ENCODE measurements at places on chromosomes 12 and 14. TPM values are rescaled to one million over a fixed set of nuclear protein-coding genes. Genes with fewer than 3 reads are reported as not detected.

CIROP gene
- 0.07 TPM for polyA plus RNA-seq

LRCOL1 gene
- polyA plus RNA-seq = 0.11 TPM

KRT83 gene
- 0.07 TPM for polyA plus RNA-seq

FAM186B gene
- 0.12 TPM for polyA plus RNA-seq

RNF212B gene
- polyA plus RNA-seq = not detected

SLC11A2 gene
- 55.4 TPM for polyA plus RNA-seq

AQP2 gene
- not detected for polyA plus RNA-seq

TMEM233 gene
- not detected for polyA plus RNA-seq

ZNF385A gene
- polyA plus RNA-seq = 0.96 TPM

GLIPR1L2 gene
- polyA plus RNA-seq = 0.21 TPM

LAG3 gene
- 0.28 TPM for polyA plus RNA-seq

PLEKHD1 gene
- 0.01 TPM for polyA plus RNA-seq

OR10G3 gene
- not detected for polyA plus RNA-seq

RNU4-1 gene
- not detected for polyA plus RNA-seq

CEBPE gene
- polyA plus RNA-seq = not detected

RPGRIP1 gene
- polyA plus RNA-seq = not detected

KRT6A gene
- polyA plus RNA-seq = not detected

ENDOU gene
- polyA plus RNA-seq = 0.06 TPM

ERBB3 gene
- polyA plus RNA-seq = 4.7 TPM

GZMB gene
- polyA plus RNA-seq = not detected

RDH16 gene
- polyA plus RNA-seq = 0.07 TPM

DBX2 gene
- polyA plus RNA-seq = not detected

RTL1 gene
- not detected for polyA plus RNA-seq

PSMD9 gene
- polyA plus RNA-seq = 130 TPM

OR4K2 gene
- polyA plus RNA-seq = not detected

CSRP2 gene
- polyA plus RNA-seq = 99.2 TPM

HOXC12 gene
- polyA plus RNA-seq = 0.05 TPM

SERPINA10 gene
- polyA plus RNA-seq = not detected

LALBA gene
- not detected for polyA plus RNA-seq

DAO gene
- not detected for polyA plus RNA-seq

ANKRD9 gene
- polyA plus RNA-seq = 9.1 TPM

RHOJ gene
- 78.7 TPM for polyA plus RNA-seq

C1S gene
- polyA plus RNA-seq = 329 TPM

KRT8 gene
- 31.1 TPM for polyA plus RNA-seq

PTGDR gene
- polyA plus RNA-seq = not detected

TDG gene
- 20.2 TPM for polyA plus RNA-seq

RFLNA gene
- 0.05 TPM for polyA plus RNA-seq

ST8SIA1 gene
- polyA plus RNA-seq = not detected

TPCN1 gene
- polyA plus RNA-seq = 31.9 TPM

TGM1 gene
- 0.97 TPM for polyA plus RNA-seq

TAS2R8 gene
- polyA plus RNA-seq = not detected

KCNH3 gene
- polyA plus RNA-seq = 0.02 TPM

ESPL1 gene
- 7.3 TPM for polyA plus RNA-seq

HOXC5 gene
- 0.06 TPM for polyA plus RNA-seq

MFAP5 gene
- polyA plus RNA-seq = 172 TPM

ZNF219 gene
- polyA plus RNA-seq = 12.2 TPM

KCNA1 gene
- polyA plus RNA-seq = not detected

SRRM4 gene
- polyA plus RNA-seq = not detected

KERA gene
- polyA plus RNA-seq = not detected

GIT2 gene
- polyA plus RNA-seq = 49.0 TPM

DPPA3 gene
- polyA plus RNA-seq = not detected

DENND5B gene
- 7.9 TPM for polyA plus RNA-seq

CLEC4D gene
- polyA plus RNA-seq = not detected

SDS gene
- not detected for polyA plus RNA-seq
